ENCODE measurements at places on chromosomes 7 and 10.

DNA sequence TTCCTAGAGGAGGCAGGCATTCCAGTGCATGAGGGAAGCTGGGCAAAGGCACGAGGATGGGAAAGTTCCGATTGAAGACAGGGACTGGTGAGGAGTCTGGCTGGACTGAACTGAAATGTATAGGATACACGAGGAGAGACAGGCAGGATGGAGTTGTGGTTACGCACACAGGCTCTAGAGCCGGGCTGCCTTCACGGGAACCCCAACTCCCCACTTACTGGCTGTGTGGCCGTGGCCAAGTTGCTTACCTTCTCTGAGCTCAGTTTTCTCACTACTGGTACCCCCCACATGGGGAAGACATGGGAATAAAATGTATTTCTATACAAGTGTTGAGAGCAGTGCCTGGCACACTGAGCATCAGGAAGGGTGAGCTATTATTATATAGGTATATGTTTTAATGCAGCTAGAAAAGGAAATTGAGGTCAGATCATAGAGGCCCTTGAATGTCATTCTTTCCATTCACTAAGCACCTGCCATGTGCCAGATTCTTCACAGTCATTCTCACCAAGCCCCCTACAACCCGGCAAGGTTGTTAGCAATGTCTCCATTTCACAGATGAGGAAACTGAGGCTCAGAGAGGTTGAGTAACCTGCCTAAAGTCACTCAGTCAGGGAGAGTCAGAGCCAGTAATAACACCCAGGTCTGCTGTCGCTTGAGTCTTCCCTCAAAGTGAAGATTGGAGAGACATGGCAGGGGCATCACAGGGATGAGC is 9.7 kb downstream of the CHST3 start:
- no peak for DNase-seq

- DNase-seq, result no peak
Measured at GRCh38 chr10:4331150-4331549, 494.9 kb upstream of the AKR1E2 start.

- DNase-seq, result no peak
Measured at GRCh38 chr7:136874393-136875032, 6.1 kb downstream of the CHRM2 start.

DNA sequence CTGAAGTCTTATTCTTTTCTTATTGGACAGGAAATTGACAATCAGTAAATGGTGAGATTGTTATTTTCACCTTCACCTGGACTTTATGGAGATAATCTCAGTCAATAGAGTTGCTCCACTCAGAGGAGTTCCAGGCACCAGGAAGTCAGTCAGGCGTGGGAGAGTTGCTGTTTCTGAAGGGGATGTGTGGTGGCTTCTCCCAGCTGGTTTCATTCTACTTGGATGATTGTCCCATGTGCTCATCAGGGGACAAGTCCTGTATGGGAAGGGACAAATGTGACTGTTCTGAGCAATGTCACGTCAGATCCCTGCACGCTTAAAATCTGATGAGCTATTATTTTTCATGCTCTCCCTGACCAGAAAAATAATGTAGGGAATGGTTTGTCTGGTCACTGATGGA is 222.5 kb upstream of the PITRM1 start:
- no peak for DNase-seq
